Fibroblast of upper back skin (primary cell): ENCODE measurements at places on chromosomes 12 and 14.
A peak's percentile ranks its signal among the peaks of the same experiment; 100 is the strongest.

DNA sequence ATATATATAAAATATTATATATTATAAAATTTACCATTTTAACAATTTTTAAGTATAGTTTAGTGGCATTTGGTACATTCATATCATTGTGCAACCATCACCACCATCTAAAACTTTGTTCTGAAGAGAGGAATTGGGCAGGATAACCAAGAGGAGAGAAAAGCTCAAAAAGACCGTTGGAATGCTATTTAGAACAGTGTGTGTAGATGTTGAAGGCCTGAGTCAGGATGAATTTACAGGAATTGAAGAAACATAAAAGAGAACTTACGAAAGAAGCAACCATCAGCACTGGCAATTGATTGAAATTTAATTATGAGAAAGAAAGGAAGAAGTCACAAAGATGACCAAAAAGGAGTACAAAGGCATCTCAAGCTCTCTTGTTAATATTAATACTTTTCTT, 196.9 kb upstream of the PWP1 start:
- peak; percentile 37 for DNase-seq

GRCh38 chr14:56207626-56208292, 89.5 kb downstream of the PELI2 start:
- DNase-seq: no peak

GRCh38 chr12:18683327-18684013, 54.3 kb downstream of the PLCZ1 start:
- peak; percentile 62 for DNase-seq

- no peak for DNase-seq
Observed at GRCh38 chr12:123061441-123062205, 81.1 kb downstream of the ARL6IP4 start.

DNA sequence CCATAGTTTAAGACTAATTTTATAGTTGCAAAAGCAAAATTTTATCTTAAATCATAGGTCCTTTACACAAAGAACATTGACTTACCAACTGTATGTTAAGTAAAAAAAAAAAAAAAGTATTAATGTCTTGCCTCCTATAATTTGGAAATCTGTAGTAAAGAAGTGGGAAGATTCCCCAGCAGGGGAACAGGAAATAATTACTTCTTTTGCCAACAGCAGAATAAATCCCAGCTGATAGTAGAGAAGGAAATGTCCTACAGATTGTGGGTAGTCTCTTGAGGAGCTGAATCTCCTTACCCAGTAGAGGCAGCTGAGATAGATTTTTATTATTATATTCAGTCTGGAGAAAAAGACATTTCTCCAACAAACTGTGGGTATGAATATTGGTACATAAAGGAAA, 193.7 kb downstream of the SLC6A15 start:
- no peak for DNase-seq

GRCh38 chr12:66763467-66763866, 84.6 kb upstream of the GRIP1 start:
- no peak for DNase-seq

GRCh38 chr12:121579190-121579791, 1.5 kb downstream of the KDM2B start:
- no peak for DNase-seq

DNA sequence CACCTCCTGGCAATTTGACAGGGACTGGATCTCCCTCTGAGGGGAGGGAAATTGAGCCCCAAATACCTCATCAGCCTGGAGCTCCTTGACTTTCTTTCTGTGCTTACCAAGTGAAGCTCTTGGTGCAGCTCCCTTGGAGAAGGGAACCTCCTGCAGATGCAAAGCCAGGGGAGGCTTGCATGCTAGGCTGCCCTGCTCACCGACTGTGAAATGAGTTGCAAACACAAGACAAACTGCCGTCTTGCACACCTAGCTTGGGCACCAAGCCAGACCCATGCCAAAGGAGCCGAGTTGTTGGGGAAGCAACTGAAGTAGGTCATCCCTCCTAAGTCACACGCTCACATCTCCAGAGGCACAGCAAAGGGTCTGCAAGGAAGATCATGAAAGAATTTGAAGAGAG, 95.2 kb downstream of the GTF2A1 start:
- no peak for DNase-seq

GRCh38 chr12:92900941-92901340, 28.2 kb downstream of the EEA1 start:
- DNase-seq: no peak

GRCh38 chr14:100129161-100129589, 30.3 kb downstream of the DEGS2 start:
- peak; percentile 14 for DNase-seq

DNA sequence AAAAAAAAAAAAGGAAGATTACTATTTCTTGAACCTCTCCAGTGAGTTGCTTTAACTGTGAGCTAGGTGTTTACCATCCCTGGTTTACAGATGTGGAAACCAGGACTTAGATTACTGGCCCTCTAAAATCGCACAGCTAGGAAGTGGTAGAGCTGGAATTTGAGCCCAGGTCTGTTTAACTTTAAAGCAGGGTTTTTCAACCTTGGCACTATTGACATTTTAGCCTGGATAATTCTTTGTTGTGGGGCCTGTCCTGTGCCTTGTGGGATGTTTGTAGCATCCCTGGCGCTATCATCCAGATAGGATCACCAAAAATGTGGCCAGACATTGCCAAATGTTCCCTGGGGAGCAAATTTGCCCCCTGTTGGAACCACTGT, 28.5 kb upstream of the SMOC1 start:
- DNase-seq: no peak

- no peak for DNase-seq
Observed at GRCh38 chr12:106308121-106308520, 5.6 kb downstream of the TCP11L2 start.
